ENCODE measurements at places on chromosomes 3 and 15.

DNA sequence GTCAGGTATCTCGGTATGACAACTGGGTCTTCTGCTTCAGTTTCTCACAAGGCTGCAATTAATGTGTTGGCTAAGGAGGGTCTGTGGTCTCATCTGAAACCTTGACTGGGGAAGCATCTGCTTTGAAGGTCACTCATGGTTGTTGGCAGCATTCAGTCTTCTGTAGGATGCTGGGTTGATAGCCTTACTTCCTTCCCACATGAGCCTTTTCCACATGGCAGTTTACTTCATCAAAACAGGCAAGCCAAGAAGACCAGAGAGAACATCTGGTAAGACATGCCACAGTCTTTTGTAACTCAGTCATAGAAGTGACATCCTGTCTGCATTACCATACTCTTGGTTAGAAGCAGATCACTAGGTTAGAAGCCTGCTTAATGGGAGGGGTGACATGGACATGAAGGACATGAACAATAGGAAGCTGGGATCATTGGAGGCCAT lies 49.5 kb downstream of the CMC1 start:
- no peak for DNase-seq

GRCh38 chr3:100972867-100973266 lies 20.4 kb downstream of the ABI3BP start:
- no peak for DNase-seq

GRCh38 chr15:91572110-91572509 lies 281.4 kb upstream of the SLCO3A1 start:
- DNase-seq: no peak

DNA sequence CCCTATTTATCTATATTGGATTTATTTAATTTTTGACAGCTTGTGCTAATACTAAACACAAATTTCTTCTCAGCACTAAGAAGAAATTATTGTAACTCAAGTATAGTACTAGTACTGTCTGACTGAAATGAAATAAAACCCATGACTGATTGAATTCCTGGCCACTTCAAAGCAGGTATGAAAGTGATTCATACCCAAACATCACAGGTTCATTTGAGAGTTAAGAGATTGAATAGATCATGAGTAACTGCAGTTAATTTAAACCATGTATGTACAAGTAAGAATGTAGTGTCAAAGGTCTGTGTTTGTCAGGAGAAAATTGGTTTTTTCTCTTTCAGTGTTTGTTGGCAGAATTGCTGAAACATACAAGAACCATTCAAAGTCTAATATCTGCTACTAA lies 332.0 kb upstream of the GRM7 start:
- no peak for DNase-seq

DNA sequence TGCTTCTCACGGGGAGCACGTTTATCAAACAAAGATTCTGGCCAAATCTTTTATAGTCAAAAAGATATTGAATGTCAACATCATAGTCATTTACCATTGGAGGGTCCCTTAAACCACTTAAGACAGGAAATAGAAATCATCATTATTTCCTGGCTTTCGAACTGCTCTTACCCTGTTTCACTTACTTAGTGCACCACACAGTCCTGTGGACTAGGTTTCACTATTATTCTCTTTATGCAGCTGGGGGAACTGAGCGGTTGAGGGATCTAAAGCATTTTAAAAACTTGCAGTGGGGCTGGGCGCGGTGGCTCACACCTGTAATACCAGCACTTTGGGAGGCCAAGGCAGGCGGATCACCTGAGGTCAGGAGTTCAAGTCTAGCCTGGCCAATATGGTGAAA lies 13.7 kb upstream of the TPRG1 start:
- DNase-seq: no peak

- no peak for DNase-seq
These were observed 4.3 kb upstream of the CCR4 start for GRCh38 chr3:32946973-32947788.

DNA sequence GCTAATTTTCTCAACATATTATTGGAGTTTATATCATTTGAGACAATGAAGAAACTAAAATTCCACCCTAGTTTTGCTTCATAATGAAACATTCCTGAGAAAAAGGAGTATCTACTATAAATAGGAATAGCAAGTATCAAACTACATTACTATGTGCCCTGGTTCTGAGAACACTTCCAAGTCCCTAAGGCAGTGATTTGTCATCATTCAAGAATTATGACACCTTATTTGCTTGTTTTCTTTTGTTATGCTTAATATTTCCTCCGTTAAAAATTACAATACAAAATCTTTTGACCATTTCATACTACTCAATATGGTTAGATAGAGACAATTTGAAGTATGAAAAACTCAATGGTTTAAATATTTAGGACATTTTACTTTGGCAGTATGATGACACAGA lies 707.8 kb upstream of the GOLIM4 start:
- DNase-seq: no peak

- DNase-seq: peak; percentile 91
These were observed 31.9 kb upstream of the THSD4 start for GRCh38 chr15:71083349-71083748.

DNA sequence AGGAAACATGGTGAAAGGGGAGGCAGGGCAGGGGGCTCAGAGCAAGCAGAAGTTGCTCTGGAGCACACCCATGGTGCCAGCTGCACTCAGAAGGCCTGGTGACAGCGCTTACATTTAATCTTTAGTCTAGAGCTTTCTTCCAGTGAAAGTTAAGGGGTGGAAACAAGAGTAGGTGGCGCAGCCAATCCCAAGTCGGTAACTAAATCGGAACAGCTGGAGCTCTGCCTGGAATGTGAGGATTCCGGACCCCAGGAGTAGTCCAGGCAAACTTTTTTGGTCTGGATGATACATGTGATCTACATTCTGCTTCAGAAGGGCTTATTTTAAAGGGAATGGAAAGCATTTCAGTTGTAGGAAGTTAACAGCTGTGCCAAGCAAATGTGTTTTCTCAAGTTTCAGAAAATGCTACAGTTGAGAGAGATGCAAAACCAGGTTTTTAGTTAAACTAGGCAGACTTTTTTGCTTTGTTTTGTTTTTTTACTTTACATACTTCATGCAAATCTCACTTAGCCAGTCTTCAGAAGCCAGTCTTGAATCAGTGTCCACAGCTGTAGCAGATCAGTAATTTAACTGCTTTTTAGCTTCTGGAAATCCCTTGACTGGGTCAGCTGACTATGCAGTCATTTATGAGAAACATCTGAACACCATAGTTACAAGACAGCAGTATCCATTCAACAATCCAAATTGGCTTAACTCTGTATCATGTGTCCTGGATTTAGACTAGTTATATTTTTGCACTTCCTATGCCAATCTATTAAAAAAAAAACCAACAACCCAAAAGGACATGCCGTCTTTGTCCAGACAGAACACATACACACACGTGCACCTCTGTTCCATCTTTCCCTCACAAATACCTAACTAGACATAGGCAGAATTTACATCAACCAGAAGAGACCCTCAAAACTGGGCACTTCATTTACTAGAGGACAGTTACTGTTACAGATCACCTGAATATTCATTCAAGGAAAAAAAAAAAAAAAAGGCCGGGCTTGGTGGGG lies 33.2 kb downstream of the ZNF106 start:
- peak; percentile 93 for DNase-seq

GRCh38 chr15:78071383-78071782 lies 6.1 kb downstream of the TBC1D2B start:
- DNase-seq: no peak

- DNase-seq: no peak
These were observed 56.0 kb upstream of the MITF start for GRCh38 chr3:69683082-69683806.

DNA sequence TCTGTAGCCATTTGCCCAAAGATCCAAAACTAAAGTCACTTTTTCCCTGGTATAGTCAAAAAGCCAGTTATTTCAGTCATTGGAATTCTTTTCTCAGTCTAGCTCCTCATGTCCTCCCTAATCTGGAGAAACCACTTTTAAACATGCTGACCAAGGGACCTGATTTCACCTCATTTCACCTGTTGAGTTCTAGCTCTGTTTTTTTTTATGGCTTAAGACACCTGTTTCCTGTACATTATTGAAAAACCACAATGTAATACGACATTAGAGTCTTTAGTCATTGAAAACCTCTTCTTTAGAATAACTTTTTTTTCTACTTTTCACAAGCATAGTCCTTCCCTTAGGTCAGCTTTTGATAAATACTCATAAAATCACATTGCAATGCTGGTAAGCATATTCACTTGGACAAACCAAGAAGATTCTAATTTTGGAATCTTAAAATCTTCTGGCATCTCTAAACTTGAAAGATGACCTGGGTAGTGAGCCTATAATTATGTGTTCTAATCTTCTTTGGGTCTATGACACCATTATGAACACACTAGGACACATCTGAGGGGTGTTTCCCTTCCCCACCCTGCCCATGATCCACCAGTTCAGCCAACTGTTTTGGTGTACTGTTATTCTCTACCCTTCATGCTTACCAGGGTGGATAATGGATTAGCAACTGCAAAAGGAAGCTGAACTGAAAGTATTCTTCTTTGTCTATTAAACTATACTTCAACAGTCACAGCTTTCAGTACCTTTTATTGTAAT lies 103.5 kb upstream of the FXR1 start:
- DNase-seq: no peak

- DNase-seq: no peak
These were observed 149.9 kb upstream of the STT3B start for GRCh38 chr3:31382856-31383255.

GRCh38 chr3:150346981-150347863 lies 60.9 kb upstream of the TSC22D2 start:
- DNase-seq: no peak

GRCh38 chr15:82900511-82901060 lies 51.9 kb downstream of the HOMER2 start:
- DNase-seq: no peak

- no peak for DNase-seq
These were observed 387.9 kb downstream of the RBMS3 start for GRCh38 chr3:29668728-29669127.

- DNase-seq: no peak
These were observed 60.4 kb upstream of the CHD2 start for GRCh38 chr15:92839696-92840095.

DNA sequence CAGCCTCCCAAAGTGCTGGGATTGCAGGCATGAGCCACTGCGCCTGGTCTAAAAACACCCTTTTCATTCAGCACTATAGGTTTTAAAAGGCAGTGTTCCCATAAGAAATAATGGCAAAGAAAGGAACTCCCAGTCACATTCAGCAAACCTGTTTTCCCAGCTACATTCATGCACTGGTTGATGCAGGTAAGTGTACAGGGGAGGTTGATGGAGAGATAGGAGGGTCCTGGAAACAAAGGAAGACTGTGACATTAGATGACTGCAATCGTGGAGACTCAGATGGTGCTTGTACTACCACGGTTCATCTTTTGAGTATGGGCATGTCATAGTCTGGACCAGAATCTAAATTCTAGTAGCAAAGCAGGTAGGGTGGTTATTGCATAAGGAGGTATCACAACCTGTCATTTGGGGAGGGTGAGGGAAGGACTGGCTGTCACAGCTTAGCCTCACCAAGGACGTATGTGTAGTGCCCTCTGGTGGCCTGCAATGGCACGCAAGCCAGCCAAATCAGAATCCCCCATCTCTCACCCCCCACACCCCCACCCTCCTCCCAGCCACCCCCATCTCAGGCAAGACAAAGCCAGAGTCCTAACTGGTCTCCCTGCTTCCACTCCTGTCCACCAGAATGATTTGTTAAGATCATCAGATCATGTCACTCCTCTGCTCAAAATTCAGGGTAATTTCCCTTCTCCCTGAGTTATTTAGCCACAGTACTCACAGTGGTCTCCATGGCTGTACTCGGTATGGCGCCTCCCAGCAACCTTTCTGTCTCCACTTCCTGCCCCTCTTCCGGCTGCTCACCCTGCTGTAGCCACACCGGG lies 28.8 kb upstream of the UBL7 start:
- DNase-seq: no peak

- no peak for DNase-seq
These were observed 145.4 kb downstream of the AKAP13 start for GRCh38 chr15:85525755-85526154.

GRCh38 chr3:14289590-14290461 lies 111.2 kb downstream of the LSM3 start:
- peak; percentile 48 for DNase-seq

GRCh38 chr3:37097776-37098175 lies 76.6 kb downstream of the LRRFIP2 start:
- no peak for DNase-seq

DNA sequence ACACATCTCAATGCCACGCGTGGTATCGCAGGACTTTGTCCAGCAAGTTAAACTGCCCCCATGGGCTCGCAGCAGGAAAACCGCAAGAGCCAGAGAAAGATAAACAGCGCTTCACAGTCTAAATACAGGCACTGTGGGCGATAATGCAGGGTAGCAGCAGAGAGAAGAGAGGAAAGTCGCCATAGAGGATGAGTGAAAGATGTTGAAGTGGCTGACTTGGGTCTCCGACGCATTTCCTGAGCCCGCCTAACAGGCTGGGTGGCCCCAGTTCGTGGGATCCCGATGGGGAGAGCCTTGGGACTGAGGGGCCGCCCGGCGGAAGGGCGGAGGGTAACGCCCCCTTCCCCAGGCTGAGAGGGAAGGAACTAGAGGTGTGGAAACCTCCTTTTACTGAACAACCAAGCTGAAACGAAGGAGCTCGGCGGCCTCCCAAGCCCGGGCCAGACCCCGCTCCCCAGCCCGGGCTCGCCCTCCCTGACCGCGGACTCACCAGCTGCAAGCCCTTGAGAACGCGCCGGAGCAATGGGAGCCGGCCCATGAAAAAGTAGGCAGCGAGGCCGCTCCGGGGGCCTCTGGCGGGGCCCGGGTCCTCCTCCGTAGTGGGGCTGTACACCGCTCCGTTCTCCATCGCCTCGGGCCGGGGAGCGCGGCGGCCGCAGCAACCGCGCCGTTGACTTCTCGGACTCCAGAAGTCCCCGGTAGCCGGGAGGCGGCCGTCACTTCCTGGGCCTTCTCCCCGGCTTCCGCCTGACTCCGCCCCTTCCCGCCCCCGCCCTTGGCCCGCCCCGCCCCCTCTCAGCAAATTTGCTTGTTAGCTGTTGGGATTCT lies at the start of gene CMTM6:
Gene CMTM6 (minus strand): TSS at position 735 of the 828 bp plus-strand sequence. CDS start 107 bp downstream, at position 628.
- DNase-seq: peak; percentile 64

DNA sequence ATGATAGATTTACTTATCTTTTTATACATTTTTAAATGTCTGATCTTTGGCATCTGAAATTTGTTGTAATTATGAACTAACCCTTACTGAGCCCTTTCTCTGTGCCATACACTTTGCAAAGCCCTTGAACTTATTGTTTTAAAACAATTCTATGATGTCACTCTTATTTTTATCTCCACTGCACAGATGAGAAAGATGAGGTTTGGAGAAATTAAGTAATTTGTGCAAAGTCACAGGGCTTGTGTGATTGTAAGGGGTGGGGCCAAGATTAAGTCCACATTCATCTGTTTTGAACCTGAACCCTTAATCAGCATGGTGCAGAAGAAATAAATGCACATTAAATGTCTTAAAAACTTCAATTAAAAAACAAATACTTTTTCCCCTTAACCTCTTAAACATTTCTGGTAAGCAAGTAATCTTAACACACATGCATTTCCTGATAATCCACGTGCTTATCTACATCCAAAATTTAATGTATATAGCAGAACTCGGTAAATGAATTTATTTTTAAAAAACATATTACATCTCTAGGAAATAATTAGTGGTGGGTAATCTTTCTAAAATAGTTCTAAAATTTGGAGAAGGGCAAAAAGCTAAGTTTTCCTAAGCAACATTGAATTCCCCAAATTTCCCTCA lies 189.8 kb upstream of the TBC1D5 start:
- DNase-seq: no peak

- no peak for DNase-seq
These were observed 252.8 kb downstream of the CLSTN2 start for GRCh38 chr3:140187656-140188221.

Data from stromal cell of bone marrow (primary cell).